ENCODE measurements at places on chromosomes 12 and 14. TPM values are rescaled to one million over a fixed set of nuclear protein-coding genes. Genes with fewer than 3 reads are reported as not detected.

DNA sequence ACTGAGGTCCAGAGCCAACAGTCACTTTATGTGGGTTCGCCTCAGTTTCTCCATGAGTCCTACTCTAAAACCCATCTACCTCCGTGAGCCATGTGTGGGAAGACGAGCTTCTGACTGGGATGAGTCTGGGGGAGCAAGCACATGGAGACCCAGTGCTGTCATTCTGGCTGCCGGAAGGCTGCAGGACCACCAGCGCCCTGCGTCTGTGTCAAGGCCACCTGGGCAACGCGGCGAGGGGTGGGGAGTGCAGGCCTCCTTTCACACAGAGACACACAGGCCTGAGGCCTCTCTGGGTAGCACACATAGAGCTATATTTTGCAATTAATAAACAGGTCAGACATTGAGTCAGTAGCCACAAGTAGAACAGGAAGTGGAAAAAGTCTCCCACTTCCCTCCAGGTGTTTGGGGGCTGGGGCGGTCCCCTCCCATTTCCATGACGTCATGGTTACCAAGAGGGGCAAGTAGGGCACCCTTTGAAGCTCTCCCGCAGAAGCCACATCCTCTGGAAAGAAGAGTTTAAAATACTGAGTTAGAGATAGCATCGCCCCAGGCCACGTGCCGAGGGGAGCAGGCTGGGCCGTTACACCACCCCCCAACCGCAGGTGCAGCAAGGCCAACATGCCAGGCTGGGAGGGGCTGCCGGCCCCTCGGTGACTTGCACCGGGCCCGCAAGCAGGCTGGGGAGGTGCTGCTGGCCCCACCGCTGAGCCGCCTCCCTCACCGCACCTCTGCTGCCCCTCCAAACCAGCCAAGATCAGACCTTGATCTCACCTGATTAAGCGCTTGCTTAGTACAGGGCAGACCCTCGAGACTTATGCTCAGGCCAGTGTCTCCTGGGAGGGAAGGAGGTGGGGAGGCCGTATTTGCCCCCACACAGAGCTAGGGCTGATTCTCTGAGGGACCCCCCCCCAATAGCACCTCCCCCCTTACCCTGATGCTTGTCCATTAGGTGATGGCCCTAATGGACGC, 32.7 kb downstream of the DAD1 start:
- peak; percentile 71 for DNase-seq

DNA sequence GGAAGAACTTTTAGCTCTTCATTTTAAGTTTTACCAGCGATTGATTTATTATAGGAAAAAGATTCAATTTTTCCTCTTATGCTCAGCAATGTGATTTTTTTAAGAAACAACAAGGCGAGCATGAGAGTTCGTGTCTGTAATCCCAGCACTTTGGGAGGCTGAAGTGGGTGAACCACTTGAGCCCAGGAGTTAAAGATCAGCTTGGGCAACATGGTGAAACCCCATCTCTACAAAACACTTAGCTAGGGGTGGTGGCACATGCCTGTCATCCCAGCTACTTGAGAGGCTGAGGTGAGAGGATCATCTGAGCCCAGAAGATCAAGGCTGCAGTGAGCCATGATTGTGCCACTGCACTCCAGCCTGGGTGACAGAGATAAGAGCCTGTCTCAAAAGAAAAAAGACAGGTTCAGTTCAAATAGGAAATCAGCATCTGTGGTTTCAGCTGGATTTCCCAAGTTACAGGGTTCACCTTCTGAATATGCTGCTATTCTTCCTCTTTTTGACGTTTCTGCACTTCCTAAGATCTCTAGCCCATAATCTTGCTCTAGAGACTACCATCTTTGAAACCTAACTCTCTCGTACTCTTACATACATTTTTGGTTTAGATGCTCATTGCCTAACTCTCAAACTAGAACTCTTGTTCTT, 274.7 kb downstream of the SEC23A start:
- no peak for DNase-seq

GRCh38 chr12:89411846-89412245, 59.5 kb upstream of the DUSP6 start:
- no peak for DNase-seq

- DNase-seq: no peak
Observed at GRCh38 chr14:56686416-56686815, 106.8 kb downstream of the TMEM260 start.

The IL22 gene
- polyA plus RNA-seq: not detected

- no peak for DNase-seq
Observed at GRCh38 chr12:104801005-104801404, 157.1 kb downstream of the SLC41A2 start.

DNA sequence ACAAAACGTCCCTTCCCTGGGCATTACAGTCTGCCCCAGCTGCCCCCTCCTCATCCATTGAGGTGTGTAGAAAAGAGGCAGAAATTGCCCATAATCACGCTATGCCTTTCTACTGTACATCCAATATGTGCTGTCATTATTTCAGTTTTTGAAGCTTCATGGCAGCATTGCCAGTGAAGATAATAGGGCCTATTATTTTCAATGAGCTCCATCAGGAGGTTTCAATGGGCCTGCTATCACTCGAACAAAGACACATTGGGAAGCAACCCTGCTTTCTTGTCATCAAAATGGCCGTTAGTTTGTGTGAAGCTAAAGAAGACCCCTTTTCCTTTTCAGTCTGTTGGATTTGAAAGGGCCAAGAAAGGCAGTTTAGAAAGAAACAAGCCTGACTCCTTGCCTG, 653.8 kb downstream of the NOVA1 start:
- no peak for DNase-seq

GRCh38 chr12:52918351-52918750, 13.5 kb upstream of the KRT8 start:
- no peak for DNase-seq

- no peak for DNase-seq
Observed at GRCh38 chr12:85626001-85626783, 210.0 kb downstream of the RASSF9 start.

DNA sequence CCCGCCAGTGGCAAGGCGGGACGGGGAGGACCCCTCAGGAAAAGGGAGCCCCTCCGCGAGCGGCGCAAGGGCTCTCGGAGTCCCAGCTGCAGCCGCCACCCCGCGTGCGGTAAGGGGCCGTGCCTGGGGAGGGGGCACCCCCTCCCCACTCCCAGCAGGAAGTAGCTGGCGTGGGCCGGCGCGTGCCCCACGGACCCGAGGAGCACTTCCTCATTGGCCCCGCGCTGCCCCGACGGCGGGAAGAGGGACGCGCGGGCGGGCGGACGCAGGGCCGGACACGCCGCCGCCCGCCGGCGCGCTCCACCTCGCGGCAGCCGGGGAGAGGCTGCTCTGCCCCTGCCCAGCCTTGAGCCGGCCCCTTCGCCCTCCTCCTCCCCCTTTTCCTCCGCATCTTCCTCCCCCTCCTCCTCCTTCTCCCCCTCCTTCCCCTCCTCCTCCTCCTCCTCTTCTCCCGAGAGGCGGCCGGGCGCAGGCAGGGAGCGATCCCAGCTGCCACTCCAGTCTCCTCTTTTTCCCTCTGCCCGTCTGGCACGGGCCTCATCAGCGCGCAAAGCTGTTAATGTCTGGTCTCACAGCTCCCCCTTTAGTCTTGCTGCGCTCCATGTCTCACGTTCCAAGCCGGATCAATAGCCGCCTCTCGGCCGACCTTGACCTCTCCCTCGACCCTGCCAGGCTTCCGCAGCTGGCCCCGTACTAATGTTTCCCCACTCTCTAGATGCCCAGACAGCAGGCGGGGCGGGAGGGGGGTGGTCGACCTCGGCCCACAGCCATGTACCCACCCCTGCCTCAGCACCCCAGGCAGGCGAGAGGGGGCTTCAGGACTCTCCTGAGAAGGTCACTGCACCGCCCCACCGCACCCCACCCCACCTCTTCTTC, 2.6 kb upstream of the BCL11B start:
- DNase-seq: no peak

DNA sequence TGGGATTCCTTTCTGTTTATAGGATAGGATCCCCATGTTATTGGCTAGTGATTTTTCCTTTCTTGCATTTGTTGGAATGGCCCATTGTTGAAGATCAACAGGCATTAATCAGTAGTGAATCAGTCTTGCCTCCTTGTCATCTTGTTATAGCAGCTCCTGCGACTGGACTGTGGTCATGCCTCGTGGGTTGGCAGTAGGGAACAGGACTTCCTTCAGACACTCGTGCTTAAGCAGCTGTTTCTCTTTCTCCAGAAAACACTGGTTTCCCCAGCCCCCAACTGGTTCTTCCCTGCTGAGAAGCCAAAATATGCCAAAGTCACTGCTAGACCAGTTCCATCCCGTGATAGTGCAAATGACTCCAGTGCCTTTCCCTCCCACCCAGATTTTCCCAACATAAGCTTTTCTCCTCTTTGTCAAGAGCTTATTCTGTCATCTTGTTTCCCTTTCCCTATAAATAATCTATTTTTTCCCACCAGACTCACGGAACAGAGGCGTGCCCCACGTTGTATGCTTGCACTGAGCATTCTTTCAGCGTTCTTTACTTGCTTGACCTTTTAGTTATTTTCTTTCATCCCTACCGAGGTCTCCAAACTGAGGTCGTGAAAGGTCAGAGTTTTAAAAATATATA, 83.5 kb downstream of the SAMD4A start:
- peak; percentile 85 for DNase-seq

The MRPL42 gene
- polyA plus RNA-seq: 43.9 TPM

GRCh38 chr12:118061011-118061872, at the start of gene WSB2:
Gene WSB2 (minus strand): TSS chr12:118061179. CDS start chr12:118061048, 131 bp downstream.
- DNase-seq: peak; percentile 86

GRCh38 chr12:59570145-59570544, 25.7 kb upstream of the SLC16A7 start:
- DNase-seq: no peak

- DNase-seq: no peak
Observed at GRCh38 chr12:66085213-66085612, 45.3 kb downstream of the LLPH start.

The GZMH gene
- not detected for polyA plus RNA-seq

- no peak for DNase-seq
Observed at GRCh38 chr12:71299541-71300376, 139.8 kb upstream of the LGR5 start.

- no peak for DNase-seq
Observed at GRCh38 chr12:132012919-132013568, 63.3 kb downstream of the EP400 start.

GRCh38 chr14:87617079-87617478, 375.9 kb downstream of the GALC start:
- no peak for DNase-seq

The CLBA1 gene
- polyA plus RNA-seq: 3.0 TPM

The KRT78 gene
- polyA plus RNA-seq: 0.20 TPM

DNA sequence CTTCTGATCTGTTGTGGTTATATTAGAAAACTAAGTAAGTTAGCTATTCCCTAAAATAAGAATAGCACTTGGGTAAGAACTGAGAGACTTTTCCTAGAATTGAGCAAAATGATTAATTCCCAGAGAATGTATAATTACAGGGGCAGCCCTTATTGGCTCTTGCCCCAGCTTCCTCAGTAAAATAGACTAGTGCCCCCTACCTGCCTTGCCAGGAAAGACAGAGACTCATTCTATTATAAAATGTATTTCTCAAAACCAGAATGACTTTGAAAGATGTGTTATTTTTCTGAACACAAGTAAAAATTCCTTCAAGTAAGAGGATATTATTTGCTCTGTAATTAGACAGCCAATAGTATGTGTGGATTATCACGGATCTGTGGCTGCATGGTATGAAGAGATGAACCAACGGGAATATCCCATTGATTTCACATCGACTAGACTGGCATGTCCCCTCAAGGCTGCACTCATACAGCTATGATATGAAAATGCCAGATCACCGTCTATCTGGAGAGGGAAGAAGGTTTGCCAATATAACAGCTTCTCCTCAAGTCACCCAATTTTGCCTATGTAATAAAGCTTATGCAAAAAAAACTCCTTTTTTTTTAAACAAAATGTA, 7.4 kb upstream of the GLRX5 start:
- peak; percentile 82 for DNase-seq

The SOAT2 gene
- polyA plus RNA-seq: 0.09 TPM

DNA sequence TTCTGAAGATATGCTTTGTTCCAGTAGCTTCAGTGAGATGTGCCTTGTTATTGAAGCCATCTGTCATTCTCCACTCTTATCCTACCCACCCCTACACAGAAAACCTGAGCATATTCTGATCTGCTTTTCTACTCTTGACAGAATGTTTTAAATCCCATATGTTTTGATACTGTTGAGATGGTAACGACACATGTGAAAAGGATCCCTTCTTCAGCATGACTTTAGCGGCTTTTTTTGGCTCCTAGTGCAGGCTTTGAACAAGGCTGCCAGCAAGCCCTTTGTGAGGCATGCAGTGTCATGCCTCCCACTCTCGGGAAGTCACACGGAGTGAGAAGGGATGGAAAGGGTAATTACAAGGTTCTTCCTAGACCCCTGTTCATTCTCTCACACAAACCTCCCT, 228.8 kb upstream of the RGS6 start:
- no peak for DNase-seq

GRCh38 chr14:68104518-68104917, 284.9 kb downstream of the RAD51B start:
- no peak for DNase-seq

DNA sequence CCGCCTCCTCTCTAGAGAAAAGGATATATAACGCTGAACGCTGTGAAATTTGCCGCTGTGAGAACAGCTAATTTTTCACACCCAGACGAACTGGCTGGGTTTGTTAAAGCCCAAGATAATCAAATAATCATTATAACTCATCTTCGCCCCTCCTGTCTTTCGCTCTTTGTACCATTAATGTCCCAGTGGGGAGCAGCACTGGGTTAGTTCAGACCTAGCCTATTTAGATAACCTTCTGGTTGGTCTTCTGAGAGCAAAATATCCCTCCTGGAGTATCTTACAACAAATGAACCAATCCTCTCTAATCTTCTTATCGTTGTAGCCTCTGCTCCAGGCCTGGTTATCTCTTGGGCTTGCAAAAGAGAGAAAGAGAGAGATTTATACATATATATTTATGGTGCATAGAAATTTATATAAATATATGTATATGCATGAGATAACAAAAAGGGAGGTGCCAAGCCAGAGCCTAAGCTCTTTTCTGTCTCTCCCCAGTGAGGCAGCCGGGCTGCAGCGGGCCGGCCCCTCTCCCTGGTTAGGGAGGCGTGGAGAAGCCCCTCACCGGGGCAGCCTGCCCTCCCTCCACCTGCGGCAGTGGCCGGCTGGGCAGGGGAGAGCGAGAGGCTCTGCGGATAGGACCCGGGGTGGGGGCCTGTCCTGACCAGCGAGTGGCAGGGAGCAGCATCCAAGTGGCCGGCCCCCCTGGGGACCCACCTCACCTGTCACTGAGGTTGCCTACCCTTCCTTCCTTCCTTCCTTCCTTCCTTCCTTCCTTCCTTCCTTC, 202.0 kb upstream of the LHX5 start:
- DNase-seq: no peak

GRCh38 chr12:28767836-28768348, 381.2 kb upstream of the FAR2 start:
- DNase-seq: no peak

DNA sequence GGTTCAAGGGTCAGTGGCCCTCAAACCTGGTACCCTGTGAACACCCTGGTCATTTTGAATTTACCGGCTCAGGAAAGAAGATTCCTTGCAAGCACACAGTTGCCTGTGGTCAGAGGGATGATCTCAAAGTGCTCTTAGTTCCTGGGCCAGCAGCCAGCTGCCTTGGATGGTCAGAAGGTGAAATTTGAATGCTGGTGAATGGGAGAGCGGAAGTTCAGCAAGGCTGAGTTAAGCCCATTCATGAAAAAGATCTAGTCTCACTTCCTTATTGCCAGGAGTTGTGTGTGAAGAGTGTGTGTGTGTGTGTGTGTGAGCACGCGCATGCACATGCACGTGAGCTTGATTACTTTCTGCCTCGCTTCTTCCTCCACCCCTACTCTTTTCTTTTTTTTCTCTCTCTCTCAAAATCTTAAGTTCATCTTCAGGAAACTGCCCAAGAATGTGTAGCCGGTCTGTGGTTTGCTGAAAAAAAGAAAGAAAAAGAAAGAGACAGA, 155.5 kb upstream of the CCND2 start:
- peak; percentile 63 for DNase-seq

- DNase-seq: no peak
Observed at GRCh38 chr12:27332714-27333402, at the start of gene BMAL2. Gene BMAL2 (plus strand): TSS chr12:27332836. CDS start chr12:27333073, 237 bp downstream.
